GM18507 (cell line): ENCODE measurements at places on chromosomes 16 and 17.

- no peak for DNase-seq
Measured at GRCh38 chr17:1324201-1324771, 44.8 kb downstream of the TRARG1 start.

- DNase-seq, result no peak
Measured at GRCh38 chr16:75576384-75576811, 10.2 kb downstream of the GABARAPL2 start.

GRCh38 chr17:72749119-72749572 lies 343.3 kb downstream of the SLC39A11 start:
- no peak for DNase-seq

GRCh38 chr17:65202844-65203571 lies 65.8 kb downstream of the RGS9 start:
- no peak for DNase-seq

DNA sequence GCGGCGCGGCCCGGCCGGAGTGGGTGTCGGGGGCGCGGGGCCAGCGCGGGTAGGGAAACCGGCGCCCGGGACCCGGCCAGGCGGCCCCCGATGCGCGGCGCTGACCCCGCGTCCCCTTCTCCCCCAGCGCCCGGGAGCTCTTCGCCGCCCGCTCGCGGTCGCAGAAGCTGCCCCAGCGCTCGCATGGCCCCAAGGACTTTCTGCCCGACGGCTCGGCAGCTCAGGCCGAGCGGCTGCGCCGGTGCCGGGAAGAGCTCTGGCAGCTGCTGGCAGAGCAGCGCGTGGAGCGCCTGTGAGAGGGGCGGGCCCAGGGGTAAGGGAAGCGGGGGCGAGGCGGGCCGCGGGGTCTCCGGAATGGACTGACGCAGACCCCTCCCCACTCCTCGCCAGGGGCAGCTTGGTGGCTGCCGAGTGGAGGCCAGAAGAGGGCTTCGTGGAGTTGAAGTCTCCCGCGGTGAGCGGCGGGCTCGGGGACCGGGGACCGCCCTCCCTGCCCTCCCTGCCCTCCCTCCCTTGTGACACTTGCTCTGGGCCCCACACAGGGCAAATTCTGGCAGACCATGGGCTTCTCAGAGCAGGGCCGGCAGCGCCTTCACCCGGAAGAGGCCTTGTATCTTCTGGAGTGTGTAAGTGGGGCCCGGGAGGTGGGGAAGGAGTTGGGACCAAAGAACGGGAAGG lies 430 bp downstream of the TSEN54 start:
- no peak for DNase-seq

DNA sequence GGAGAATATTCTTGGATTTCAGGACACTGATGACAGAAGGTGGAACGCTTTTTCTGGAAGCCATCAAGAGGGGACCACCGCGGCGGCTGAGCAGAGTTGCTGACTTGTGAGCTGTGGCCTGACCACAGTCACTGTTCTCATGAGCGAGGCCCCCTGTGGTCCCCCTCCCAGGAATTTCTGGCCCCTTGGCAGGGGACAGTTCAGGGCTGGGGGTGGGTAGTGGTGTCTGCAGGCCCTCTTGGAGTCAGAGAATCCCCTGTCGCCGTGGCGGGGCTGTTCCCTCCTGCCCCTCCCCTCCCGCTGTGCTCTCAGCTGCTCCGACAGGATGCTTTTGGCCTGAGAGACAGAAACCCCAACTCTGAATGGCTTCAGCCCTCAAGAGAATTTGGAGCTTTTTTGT lies 292.0 kb downstream of the SEC14L1 start:
- DNase-seq, result no peak

- no peak for DNase-seq
Measured at GRCh38 chr16:22691335-22691734, 122.6 kb upstream of the HS3ST2 start.

GRCh38 chr17:11486101-11486867 lies 112.0 kb upstream of the DNAH9 start:
- no peak for DNase-seq
